Activated naive CD8-positive, alpha-beta T cell treated with anti-CD3 and anti-CD28 coated beads for 36 hours (primary cell): ENCODE measurements at places on chromosomes 2 and 18. TPM values are rescaled to one million over a fixed set of nuclear protein-coding genes. Genes with fewer than 3 reads are reported as not detected.
A peak's percentile ranks its signal among the peaks of the same experiment; 100 is the strongest.

The ATOH8 gene
- total RNA-seq = not detected

The TBR1 gene
- not detected for total RNA-seq

The SCTR gene
- total RNA-seq = not detected

The CEP192 gene
- total RNA-seq = 27.5 TPM

The SKOR2 gene
- not detected for total RNA-seq

The WDR75 gene
- total RNA-seq = 133 TPM

The EMX1 gene
- not detected for total RNA-seq

The GREB1L gene
- total RNA-seq = not detected

The HOXD13 gene
- not detected for total RNA-seq

The NPHP1 gene
- 1.9 TPM for total RNA-seq

The DUSP19 gene
- total RNA-seq = 2.0 TPM

The TNFAIP6 gene
- not detected for total RNA-seq

The WDR43 gene
- 191 TPM for total RNA-seq

DNA sequence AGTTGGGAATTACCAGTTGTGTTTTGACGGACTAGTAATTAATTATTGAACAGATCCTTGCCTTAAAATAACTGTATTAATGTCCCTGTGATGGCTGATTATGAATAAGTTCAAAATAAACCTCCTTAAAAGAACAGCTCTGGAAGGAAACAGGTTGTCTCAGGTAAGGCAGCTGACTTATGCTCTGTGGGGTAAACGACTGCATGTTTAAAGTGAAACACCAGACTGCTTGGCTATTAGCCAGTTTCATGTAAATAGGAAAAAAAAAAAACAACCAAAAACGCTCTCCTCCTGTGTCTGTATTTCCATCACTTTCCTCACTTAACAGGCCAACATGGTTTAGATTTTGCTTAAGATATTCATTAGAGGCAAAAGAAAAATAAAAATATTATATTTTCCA, 243.6 kb downstream of the TMEM182 start:
- no peak for DNase-seq

- DNase-seq = no peak
Observed at GRCh38 chr18:13328213-13328612, 109.7 kb downstream of the LDLRAD4 start.

GRCh38 chr2:20231598-20232026, 6.7 kb upstream of the SDC1 start:
- no peak for DNase-seq

DNA sequence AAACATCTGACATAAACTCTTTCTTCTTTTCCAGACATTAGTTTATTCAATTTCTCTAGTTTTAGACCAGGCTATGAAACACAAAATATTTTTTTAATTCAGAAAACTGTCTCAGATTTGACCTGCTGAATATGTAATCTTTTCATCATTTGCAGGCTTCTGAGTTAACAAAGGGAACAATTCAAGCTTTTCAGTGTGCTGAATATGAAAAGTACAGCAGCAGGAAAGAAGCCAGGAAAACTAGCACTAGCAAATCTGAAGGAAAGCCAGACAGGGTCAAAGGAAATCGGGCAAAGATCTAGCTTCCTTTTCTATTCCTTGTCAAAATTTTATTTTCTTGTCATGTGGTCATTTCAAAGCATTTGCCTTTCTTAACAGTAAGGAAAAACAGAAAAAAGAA, 35.3 kb downstream of the ACVR1C start:
- DNase-seq = no peak

DNA sequence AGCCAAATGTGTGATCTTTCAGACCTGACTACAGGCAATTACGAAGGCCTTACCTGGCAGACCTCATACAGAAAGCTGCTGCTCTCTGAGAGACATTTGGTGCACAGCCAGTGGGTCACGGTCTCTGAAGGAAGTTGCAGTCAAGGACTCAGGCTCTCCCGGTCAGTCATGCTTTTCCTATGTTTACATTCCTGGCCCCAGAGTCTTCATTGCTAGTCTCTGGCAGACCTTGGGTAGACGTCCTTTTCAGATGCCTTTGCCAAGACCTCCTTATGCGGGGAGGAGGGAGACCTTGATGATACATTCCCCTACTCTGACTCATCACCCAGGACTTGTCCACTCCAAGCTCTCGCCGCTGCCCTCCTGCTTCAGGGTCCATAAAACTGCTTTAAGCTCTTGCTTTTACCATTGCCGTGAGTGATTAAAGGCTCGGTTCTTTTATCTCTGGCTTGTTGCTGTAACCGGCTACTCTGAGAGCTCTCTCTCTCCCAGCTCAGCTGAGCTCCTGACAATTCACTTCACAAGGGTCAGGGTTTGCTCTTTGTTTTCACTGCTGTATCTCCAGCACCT, 62.0 kb upstream of the SLC35F5 start:
- no peak for DNase-seq

- no peak for DNase-seq
Observed at GRCh38 chr2:148660999-148661398, 16.4 kb downstream of the EPC2 start.

- DNase-seq = no peak
Observed at GRCh38 chr2:16221461-16222010, 281.2 kb downstream of the MYCN start.

GRCh38 chr2:160322320-160322719, 122.2 kb upstream of the ITGB6 start:
- peak; percentile 24 for DNase-seq

DNA sequence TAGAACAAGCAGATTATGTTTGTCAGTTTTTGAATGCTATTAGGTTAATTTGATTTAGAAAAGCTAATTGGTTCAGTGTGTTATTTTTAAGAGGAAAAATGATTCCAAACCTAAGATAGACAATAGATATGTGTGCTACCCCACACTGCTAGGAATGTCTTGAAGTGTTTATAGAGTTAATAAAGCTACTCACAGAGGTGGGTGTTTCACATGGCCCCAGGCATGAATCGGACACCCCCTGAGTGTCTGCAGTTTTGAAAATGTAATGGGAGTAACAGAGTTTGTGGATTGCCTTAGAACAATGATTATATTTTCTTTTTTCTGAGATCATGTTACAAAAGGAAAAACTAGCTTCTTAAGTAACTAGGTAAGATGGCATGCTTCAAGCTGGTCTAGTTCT, 348.3 kb downstream of the ADCYAP1 start:
- no peak for DNase-seq

- DNase-seq = no peak
Observed at GRCh38 chr18:24022161-24022560, 7.6 kb downstream of the TTC39C start.

DNA sequence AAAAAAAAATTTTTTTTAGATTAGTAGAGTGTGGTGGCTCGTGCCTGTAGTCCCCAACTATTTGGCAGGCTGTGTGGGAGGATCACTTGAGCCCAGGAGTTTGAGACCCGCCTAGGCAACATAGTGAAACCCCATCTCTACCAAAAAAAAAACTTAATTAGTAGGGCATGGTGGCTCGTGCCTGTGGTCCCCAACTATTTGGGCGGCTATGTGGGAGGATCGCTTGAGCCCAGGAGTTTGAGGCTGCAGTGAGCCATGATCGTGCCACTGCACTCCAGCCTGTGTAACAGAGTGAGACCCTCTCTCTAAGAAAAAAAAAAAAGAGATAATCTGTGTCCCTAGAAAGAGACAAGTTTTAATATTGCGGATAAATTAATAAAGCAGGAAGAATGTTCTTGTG, 8.8 kb downstream of the GPR55 start:
- no peak for DNase-seq

GRCh38 chr2:173830170-173830569, 135.0 kb downstream of the SP3 start:
- DNase-seq = no peak

DNA sequence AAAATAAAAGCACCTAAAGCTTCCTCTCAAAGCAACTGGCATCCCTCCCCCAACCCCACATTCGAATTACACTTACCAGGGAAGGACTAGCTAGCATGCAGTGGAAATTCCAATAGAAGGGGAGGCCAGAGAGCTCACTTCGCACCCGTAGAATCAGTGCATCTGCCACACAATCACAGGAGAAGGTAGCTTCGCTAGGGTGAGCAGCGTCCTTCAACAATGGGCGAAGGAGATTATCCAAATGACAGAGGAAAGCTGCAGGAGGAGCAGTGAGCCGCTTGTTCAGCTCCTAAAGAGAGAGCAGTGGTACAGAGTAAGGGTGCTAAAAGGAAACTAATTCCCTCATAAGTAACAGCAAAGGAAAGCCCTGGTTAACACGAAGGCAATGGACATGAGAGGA, 3.2 kb downstream of the NHEJ1 start:
- no peak for DNase-seq

DNA sequence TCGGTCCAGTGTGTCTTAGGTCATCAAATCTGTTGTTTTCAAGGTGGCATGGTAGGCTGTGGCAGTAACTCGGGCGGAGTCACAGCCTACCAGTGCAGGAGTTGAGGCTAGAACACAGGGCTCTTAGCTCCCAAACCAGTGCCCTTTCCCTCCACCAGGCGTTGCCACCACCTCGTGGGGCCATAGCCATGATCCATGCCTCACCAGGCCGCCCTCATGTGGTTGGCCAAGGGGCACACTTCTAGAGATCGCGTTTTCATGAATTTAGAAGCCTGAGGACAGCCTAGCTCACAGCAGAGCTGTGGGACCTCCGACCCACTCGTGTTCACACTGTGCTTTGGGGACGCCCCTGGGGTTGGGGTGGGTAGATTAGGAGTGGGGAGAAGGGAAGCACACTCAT, 10.6 kb downstream of the SEC11C start:
- DNase-seq = no peak

- DNase-seq = no peak
Observed at GRCh38 chr2:169221745-169222369, 140.5 kb downstream of the LRP2 start.

GRCh38 chr18:21218862-21219261, 23.2 kb upstream of the GREB1L start:
- no peak for DNase-seq

GRCh38 chr2:218281449-218281848, 10.9 kb downstream of the TMBIM1 start:
- DNase-seq = no peak

DNA sequence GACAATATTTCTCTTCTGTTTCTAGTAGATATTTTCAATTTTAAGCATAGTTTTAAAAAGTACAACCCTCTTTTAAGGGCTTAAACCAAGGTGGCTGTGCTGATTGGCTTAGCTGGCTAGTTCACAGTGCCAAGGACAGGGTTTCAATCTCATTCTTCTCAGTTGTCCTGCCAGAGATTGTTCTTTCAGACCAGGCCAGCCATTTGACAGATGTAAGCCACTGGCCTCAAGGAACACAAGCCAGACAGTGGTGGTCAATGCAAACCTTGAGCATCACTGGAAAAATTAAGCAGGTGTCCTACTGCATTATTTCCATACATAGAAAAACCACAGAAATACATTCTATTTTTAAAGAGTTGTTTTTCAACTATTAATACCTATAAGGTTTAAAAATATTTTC, 5.9 kb downstream of the RNF103 start:
- no peak for DNase-seq

DNA sequence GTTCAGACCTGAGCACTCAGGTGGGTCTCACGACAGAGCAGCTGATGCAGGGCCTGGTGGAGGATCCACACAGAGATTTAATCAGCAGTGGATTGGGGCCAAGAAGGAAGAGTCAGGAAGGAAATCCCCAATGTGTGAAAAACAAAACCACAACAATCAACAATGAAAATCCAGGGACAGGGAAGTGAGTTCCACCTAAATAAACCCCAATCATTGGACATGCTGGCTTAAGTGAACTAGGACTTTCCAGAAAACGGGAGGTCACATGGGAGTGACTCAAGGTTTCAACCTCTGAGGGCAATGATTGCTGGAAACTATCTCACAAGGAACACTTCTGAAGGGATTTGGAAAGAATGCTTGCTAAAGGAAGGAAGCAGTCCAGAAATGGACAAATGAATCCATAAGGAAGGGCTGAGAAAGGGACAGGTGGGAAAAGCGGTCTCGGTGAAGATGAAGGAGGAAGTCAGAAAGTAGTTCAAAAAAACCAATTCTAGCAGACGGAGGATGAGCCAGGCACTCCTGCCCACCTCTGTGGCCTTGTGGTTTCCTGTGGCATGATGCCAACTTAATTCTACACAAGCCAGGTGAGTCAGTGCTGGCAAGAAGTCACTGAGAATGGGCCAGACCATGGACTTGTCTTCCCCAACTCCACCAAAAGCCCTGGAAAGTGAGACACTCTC, 15.4 kb upstream of the XDH start:
- DNase-seq = peak; percentile 21

DNA sequence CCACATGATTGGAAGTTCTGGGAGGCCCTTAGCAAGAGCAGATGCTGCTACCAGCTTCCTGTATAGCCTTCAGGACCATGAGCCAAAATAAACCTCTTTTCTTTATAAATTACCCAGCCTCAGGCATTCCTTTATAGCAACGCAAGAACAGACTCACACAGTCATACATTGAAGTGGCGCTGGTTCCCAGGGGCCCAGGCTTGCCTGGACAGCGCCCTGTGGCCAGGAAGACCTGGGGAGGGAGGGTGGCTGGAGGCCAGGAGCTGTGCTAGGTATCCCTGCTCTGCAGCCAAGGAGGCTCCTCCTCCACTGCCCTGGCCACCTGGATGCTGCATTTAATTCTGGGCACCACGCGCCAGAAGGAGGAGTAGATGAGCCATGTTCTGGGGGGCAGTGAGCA, 98.1 kb downstream of the AGAP1 start:
- DNase-seq = no peak

GRCh38 chr18:56291294-56291693, 347.1 kb downstream of the TXNL1 start:
- no peak for DNase-seq

- DNase-seq = no peak
Observed at GRCh38 chr2:3465844-3466481, 53.4 kb downstream of the ADI1 start.

DNA sequence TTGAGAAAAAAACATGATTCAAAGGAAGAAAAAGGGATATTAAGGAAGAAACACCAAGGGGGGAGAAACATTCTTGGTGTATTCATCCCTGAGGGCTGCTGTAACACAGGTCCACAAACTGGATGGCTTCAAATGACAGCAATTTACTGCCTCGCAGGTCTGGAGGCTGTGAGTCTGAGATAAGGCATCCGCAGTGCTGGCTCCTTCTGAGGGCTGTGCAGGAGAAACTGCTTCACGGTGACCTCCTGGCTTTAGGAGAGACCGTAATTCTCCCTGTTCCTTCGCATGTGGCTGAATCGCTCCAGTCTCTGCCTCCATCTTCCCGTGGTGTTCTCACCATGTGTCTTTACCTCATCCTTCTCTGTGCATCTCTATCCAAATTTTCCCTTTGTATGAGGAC, 490.7 kb downstream of the EIPR1 start:
- no peak for DNase-seq

- DNase-seq = no peak
Observed at GRCh38 chr2:38533180-38533579, 69.5 kb downstream of the HNRNPLL start.

- DNase-seq = no peak
Observed at GRCh38 chr2:142946941-142947340, 69.5 kb downstream of the KYNU start.

GRCh38 chr18:61198486-61198885, 134.7 kb upstream of the CDH20 start:
- DNase-seq = no peak
